ENCODE measurements at places on chromosomes 16 and 17.

DNA sequence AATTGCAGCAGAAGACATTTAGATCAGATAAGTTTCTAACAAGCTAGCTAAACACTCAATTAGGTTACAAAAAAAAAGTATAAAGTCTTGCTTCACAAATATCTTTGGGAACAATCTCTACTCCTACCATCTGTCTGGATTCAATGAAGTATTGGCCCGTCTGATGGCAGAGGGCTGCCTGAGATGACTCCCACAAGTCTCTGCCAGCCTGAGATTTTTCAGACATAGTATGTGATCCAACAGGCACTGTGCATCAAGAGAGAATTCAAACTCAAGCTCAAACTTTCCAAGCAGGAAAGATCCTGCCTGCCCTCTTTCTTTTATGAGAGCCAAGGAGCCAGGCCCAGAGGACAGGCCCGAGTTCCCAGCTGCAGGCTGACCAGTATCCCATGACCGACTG lies 22.6 kb downstream of the SLC39A11 start:
- DNase-seq, result no peak

DNA sequence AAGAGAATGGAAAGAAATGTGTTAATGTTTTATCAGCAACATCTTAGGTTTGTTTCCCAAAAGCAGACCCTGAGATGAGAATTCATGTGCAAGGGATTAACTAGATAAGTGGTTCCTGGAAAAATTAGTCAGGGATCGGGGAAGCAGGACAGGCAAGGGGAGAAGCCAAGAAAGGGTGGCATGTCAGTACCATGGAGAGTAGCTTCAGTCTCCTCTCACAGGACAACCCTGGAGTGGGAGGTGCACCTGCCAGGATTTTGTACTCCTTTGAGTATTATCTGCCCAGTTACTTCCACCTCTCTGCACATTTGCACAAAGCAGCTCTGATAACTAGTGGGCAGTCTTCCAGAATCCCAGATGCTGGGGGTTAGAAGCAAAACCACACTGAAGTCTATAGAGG lies 117.0 kb downstream of the RGS9 start:
- DNase-seq, result peak; percentile 27

DNA sequence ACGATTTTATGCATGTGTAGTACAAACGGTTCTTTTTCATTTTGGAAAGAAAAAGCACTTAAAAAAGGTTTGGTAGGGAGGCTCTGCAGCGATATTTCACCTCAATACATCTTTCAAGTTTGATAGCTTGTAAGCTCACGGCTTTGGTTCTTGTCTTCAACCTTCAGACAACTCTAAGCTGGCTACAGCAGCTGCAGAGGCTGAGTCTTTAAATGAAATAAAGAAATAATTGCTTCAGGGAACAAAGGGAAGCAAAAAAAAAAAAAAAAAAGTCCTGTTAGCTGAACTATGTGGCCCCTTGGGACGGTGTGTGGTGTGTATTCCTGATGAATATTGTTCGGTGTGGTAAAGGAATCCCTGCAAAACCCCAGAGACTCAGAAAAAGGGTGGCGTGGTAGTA lies 265.1 kb downstream of the NTN1 start:
- DNase-seq, result no peak

GRCh38 chr16:67843343-67843765 lies 1.2 kb downstream of the THAP11 start:
- DNase-seq, result peak; percentile 45

DNA sequence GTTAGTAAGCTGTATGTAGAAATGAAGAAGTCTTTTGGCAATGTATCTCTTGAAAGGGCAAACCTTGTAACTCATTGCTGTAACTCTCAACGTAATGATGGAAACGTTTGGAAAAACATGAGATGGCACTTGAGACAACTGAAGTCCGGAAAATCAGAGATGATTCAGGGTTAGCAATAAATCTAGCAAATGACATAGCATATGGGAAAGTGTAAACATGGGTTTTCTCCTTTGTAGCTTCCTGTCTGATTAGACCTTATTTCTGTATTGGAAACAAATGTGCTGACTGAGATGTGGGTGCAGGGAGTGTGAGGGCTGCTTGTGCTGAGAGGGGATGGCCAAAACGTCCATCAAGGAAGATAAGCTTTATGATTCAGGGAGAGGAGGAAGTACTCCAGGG lies 110.7 kb upstream of the FAM20A start:
- DNase-seq, result peak; percentile 89

All from cardiac fibroblast (primary cell).